Kidney tubule cell (primary cell): ENCODE measurements at places on chromosomes 1 and 21.
A peak's percentile ranks its signal among the peaks of the same experiment; 100 is the strongest.

GRCh38 chr1:145960468-145961108 lies 2.8 kb upstream of the LIX1L start:
- peak; percentile 59 for DNase-seq

DNA sequence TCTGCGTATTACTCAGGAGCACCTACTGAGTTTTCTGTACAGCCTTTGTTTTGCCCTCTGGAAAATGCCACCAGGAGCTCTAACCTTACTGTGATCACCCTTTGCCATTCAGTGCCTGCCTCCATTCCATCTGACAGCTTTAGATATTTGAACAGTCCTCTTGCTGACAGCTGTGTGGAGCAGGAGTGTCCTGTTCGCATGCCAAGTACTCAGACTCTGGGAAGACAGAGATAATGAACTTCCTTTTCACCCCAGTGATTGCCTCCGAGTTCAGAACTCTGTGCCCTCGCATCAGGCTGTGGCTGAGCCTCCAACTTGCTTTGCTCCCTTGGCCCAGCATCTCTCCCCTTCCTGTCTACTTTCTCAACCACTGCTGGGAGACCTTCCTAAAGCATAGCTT lies 74.0 kb downstream of the CACNA1E start:
- no peak for DNase-seq

GRCh38 chr1:215276582-215276981 lies 194.0 kb downstream of the KCNK2 start:
- no peak for DNase-seq

GRCh38 chr1:62188111-62188510 lies 6.5 kb upstream of the L1TD1 start:
- DNase-seq, result no peak

GRCh38 chr1:41365772-41366454 lies 4.7 kb downstream of the FOXO6 start:
- peak; percentile 22 for DNase-seq

GRCh38 chr21:41957991-41958766 lies 4.4 kb upstream of the C2CD2 start:
- DNase-seq, result peak; percentile 97

- no peak for DNase-seq
Observed at GRCh38 chr1:115577513-115577912, 64.3 kb upstream of the VANGL1 start.

DNA sequence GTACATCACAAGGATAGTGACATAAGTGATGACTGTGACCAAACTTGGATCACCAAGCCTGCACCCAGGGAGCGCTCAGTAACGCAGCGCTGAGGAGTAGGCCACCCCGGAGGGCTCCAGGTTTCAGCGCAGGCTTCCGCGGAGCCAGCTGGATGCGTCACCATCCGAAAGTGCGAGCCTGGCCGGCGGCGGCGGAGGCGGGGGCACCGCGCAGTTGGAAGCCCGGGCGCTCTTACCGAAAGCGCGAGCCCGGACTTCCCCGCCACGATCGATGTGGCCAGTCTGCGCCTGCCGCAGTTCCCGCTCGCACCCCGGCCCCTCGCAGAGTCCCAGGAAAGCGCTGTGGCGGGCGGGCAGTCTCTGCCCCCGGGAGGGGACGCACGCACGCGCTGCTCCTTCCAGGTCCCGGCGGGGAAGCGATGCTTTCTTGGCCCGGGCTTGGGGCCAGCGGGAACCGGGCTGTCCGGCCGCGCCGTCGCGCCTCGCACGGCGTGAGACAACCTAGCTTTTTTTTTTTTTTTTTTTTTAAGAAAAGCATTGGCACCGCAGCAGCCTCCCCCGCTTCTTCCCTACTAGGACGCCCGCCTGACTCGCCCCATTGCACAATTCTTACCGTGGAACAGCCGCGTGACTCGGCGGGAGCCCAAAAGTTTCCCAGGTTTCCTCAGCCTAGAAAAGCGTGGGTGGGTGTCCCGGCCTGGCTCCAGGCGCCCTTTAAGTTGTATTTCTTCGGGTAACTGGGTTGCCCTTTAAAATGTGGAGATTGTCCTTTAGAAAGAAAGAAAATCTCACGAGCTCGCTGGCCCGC lies 36.4 kb upstream of the JAK1 start:
- peak; percentile 81 for DNase-seq

DNA sequence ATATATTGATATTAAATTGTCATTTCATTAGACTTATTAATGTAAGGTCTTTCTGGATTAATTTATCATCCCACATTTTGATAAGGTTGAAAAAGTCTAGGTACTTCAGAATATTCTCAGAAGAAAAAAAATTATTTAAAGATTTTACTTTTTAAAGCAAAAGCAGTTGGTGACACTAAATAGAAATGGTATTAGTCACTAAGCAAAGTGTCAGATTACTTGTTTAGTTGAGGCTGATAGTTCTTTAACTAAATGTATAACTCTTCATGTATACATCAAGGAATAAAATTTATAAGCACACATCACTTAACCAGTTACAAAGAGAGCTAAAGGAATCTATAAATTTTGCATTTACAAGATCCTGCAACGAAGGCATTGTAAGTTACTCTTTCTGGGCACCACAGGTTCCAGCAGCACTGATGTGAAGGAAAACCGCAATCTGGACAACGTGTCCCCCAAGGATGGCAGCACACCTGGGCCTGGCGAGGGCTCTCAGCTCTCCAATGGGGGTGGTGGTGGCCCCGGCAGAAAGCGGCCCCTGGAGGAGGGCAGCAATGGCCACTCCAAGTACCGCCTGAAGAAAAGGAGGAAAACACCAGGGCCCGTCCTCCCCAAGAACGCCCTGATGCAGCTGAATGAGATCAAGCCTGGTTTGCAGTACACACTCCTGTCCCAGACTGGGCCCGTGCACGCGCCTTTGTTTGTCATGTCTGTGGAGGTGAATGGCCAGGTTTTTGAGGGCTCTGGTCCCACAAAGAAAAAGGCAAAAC lies 101.1 kb downstream of the ADARB1 start:
- DNase-seq, result no peak

DNA sequence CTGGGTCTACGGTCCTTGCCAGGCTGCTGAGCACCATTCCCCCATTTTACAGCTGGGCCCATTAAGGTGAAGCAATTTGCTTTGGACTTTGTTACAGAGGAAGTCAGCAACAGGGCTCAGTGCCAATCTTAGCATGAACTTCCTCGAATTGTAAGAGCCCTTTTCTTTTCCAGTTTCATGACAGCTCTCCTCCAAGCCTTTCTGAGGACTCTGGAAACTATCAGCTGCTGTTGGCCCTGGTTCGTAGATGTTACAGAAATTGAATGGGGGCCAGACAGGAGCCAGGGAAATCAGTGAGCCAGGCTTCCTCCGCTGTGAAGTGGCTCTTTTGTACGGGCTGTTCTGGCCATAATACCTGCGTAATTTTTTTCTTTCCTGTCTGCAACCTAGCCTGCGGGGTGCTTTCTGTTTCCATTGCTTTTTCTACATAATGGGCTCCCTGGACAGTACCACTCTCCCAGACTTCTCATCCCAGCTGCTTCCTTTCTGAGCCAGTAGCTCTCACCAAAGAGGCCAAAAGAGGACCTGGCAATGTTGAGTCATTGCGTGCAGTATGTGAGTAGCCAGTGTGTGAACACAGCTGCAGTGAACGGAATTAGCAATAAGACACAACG lies 386.3 kb downstream of the DISC1 start:
- DNase-seq, result no peak

GRCh38 chr1:242634732-242635131 lies 110.2 kb upstream of the PLD5 start:
- DNase-seq, result no peak

- DNase-seq, result peak; percentile 75
Observed at GRCh38 chr1:202037706-202038296, 27.4 kb downstream of the ELF3 start.

DNA sequence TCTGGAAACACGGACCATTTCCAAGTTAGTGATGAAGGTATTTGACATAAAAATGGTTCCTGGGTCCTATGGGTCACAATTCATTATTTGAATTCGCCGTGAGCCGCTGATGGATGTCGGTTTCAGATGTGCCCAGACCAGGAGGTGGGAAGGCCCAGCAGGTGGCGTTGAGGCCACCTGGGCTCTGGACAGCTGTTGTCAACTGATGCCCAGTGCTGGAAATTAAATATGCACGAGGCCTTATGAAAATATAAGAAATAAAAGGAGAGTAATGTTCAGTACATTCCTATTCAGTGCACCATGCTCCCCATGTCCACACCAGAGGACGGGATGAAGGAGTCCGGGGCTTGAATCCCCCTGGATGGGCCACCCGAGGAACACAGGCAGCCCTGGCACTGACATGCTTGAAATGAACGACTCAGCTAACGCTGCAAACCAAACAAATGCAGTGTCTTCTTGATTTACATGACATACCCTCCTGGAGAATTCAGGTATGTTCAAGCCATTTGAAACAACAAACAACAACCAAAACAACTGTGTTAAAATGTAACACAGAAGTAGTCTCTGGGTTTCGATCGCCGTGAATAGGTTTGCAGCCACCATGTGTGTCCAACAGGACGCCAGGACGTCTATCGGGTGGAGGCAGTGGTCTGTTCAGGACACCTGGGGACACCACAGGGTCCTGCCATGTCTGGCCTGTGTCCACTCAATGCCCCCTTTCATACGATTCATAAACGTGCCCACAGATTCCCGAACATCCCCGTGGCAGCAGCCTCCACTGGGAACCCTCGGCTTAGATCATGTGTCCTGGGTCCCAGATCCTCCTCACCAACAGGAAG lies 6.1 kb downstream of the TFF3 start:
- no peak for DNase-seq

DNA sequence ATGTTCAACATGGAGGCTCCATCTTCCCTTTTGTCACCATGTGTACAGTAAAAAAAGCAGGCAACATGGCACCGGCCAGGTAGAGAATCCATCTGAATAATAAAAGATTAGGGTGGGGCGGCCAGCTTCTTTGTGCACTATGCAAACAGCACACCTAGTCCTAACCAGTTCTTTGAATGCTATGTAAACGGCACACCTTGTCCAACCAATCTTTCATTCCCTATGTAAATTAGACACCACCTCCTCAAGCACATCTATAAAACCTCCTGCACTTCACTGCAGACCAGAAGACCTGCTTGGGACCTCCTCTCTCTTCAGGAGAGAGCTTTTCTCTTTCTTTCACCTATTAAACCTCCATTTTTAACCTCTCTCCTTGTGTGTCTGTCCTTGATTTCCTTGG lies 28.2 kb downstream of the TFB2M start:
- no peak for DNase-seq

GRCh38 chr1:155968670-155969069 lies 9.7 kb downstream of the ARHGEF2 start:
- no peak for DNase-seq

DNA sequence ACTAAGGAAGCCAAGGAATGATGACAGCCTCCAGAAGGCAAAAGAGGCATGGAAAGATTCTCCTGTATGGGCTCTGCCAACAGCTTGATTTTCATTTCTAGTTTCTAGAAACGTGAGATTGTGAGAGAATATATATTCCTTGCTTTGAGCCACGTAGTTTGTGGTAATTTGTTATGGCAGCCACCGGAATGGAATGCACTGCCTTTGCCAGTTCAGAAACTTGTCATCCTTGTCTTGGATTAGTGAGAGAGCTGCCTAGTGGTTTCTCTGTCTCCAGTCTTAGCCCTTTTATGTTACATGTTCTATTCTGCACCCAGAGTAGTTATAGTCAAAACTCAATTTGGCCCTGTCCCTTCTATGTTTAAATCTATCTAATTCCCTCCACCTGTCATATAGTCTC lies 216.0 kb upstream of the PTGFR start:
- peak; percentile 44 for DNase-seq

DNA sequence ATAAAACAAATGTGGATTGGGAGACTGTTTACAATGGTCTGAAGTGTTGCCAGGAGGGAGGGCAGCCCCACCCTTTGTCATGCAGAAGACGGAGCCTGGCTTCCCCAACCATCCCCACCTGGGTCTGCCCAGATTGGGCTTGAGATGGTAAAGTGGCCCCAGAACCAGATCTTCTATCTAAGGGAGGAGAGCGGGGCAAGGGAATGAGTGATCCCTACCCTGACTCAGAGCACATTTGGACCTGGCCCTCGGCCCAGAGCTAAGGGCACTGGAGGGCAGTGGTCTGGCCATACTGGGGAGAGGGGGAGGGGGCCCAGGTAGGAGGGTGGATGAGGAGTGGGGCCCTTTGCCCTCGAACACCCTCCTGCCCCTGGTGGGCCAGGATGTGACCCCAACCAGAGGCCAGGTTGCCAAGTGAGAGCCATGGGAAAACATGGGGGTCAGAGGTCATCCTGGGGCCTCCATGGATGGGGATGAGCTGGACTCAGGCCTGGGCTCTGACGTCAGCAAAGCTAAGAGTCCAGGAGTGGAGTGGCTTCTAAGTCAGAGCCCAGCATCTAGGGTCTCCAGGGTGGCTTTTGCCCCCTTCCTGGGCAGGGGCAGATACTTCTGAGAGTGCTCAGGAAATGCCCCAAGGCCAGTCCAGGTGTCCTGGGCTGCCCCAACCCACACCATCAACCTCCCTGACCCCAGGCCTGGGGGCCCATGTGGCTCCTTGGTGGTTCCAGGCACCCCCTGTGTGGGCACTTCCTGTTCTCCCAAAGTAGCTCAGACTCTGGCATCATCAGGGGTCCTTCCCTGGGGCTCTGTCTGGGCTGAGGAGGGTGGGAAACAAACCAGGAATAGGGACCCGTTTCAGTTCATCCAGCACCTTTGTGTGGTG lies 1.6 kb upstream of the LEFTY1 start:
- no peak for DNase-seq

GRCh38 chr1:232274236-232274855 lies 355.6 kb downstream of the SIPA1L2 start:
- DNase-seq, result no peak

DNA sequence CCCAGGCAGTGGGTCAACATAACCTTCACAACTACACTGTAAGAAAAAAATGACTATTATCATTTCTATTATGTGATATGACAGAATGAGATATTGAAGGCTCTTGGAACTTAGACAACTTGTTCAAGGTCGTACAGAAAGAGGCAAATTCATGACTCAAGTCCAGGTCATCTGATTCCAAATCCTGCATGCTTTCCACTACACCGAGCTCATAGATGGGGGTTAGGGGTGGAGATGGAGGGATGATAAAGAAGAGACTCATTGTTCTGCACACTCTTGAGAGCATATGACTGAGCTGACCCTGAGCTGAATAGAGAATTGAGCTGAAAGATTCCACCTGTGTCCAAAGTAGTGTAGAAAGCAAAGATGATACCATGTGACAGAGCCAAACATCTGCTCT lies 2.8 kb downstream of the FCRL6 start:
- peak; percentile 59 for DNase-seq

DNA sequence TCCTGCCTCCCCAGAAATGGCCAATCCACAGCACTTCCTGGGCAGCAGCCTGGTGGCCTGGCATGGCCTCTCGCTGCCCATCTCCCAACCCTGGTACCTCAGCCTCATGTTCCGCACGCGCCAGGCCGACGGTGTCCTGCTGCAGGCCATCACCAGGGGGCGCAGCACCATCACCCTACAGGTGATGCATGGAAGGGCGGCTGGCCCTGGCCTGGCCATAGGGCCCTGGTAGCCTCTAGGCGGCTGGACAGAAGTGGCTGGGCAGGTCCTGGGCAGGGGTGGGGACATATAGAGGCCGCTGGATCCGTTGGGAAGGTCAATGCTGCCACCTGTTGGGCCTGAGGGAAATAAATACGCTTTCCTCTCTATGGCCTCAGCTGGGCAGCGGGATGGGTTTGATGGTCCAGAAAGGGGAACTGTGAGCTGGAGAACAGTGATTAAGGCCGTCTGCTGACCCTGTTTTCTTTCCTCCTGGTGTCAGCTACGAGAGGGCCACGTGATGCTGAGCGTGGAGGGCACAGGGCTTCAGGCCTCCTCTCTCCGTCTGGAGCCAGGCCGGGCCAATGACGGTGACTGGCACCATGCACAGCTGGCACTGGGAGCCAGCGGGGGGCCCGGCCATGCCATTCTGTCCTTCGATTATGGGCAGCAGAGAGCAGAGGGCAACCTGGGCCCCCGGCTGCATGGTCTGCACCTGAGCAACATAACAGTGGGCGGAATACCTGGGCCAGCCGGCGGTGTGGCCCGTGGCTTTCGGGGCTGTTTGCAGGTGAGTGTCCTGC lies 14.4 kb downstream of the CELSR2 start:
- DNase-seq, result peak; percentile 96
